ENCODE measurements at places on chromosomes 2 and 18.

GRCh38 chr18:9737006-9737405, 28.9 kb downstream of the RAB31 start:
- no peak for DNase-seq

DNA sequence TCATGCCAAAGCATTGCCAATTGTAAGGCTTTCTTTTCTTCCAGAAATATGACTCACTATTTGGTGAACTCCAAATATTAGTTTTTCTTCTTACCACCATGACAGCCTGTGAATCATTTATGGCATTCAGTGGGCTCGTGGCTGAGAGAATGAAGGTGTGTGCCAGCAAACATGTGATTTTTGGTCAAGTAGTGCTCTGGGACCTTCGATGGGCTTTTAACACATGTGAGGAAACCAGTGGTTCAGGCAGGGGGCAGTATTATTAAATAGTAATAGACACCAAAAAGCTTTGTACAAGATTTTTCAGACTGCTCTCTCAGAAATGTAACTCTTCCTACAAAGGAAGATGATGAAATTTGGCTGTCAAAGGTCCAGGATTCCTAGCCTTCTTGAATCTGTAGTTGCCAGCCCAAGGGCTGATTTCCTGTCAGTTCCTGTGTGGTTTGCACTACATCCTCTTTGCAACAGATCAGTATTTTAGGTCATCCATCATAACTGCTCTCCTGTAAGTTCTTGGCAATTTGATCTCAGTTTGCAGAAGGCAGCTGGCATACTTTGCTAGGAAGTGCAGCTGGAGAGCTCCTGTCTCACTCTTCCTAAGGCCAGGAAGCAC, 64.3 kb downstream of the BABAM2 start:
- DNase-seq, result peak; percentile 3

DNA sequence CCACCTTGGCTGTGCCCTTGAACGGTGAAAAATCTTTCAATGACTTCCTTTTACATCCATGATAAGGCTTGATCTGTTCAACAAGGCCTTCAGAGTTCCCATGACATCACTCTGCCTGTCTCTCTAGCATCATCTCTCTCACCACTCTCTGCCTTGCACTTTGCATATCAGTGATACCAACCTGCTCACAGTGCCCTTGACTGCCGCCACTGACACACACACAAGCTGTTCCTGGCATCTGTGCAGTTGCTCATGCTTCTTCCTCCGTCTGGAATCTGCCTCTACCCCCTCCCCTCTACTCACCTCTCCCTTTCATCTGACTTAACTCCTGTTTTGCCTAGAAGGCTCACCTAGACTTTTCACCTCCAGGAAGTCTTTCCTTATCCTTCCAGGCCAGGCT, 79.1 kb upstream of the SEC11C start:
- no peak for DNase-seq

GRCh38 chr2:170341684-170342623, 164.0 kb downstream of the MYO3B start:
- no peak for DNase-seq

DNA sequence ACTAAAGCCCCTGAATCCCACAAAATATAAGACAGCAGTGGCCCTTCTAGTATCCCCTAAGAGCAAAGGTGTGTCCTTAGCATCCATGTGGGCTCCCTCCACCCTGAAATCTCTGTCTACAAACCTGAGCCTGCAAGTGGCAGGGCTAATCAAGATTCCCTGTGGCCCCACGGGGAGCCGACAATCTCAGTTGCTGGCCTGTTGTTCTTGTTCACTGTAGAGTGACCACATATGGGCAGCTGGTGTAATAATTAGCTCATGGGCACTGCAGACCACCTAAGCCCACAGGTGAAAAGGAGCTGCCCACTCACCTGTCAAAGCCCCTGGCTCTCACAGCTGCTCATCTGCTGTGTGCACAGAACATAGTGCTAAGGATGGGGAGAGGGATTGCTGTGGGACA, 102.3 kb downstream of the MRO start:
- no peak for DNase-seq

DNA sequence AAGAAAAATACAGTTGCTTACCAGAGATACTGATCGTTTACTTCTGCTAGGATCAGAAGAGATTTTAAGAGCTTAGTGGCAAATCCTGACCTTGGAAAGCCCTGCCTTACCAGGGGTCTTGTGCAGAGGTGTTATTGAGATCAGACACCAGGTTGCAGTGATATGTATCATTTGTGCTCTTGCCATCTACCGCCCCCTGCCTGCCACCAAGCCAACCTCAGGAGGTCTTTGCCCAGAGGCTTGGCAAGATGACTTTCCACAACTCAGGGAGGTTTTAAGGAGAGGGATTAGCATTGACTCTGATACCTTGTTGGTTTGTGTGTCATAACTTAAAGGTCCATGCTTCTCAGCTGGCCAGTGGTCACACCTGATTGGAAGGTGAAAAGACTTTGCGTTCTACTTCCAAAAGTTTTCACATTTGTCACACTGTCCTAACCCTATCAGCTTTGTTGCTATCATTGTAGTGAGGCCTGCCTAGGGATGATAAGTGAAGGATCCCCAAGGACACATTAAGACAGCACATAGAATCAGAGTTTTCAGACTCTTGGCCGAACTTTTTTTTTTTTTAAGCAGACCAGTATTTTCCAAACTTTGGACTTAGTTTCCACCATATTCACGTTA, 46.2 kb upstream of the MGAT5 start:
- DNase-seq, result peak; percentile 53

- DNase-seq, result peak; percentile 12
These were observed 136.7 kb downstream of the TMEM247 start for GRCh38 chr2:46615986-46616485.

DNA sequence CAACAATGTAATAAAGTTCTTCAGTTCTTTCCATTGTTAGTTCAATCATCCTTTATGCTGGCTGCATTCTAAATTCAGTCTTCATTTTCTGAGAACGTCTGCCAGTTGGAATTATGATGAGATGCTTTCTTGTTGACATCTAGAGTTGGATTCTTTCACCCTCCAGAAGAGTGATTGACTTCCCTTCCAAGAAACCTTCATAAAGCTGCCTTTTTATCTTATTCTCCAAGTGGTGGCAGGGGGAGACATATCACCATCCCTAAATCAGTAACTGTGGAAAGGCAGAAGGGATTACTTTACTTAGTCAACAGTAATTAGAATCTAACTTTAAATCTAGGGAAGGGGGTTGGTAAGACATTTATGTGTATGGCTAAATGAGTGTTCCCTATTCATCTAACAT, 86.8 kb upstream of the GULP1 start:
- DNase-seq, result no peak

DNA sequence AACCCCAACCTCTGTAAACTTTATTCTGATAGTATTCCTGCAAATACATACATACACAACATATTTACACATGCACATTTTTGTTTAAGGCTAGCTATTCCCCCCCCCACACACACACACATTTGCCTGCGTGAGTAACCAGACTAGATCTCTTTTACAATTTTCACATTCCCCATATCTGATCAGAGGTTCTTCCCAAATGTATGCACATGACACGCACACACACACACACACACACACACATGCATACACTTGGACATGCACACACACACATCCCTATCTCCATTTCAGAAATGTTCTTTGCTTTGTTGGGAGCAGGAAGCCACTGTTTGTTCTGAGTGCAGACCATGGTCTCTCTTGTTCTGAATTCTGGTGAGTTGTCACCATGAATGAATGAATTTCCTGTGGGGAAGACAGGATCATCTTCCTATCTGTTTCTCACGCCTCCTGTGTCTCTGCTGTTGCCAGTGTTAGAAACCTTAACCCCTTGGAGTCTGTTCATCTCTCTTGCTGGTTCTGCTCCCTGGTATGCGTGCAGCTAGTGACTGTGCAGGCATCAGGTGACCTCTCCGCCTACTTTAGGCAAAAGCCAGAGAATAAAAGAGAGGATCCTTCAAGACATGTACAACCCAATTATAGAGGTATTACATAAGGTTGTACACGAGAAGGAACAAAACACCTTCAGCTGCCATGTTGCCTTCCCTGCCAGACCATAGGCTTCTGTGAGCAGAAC, 251.0 kb upstream of the RAB12 start:
- DNase-seq, result no peak

GRCh38 chr2:117957616-117958015, 56.3 kb downstream of the CCDC93 start:
- DNase-seq, result no peak

GRCh38 chr2:222730366-222730999, 59.0 kb downstream of the MOGAT1 start:
- DNase-seq, result peak; percentile 13

DNA sequence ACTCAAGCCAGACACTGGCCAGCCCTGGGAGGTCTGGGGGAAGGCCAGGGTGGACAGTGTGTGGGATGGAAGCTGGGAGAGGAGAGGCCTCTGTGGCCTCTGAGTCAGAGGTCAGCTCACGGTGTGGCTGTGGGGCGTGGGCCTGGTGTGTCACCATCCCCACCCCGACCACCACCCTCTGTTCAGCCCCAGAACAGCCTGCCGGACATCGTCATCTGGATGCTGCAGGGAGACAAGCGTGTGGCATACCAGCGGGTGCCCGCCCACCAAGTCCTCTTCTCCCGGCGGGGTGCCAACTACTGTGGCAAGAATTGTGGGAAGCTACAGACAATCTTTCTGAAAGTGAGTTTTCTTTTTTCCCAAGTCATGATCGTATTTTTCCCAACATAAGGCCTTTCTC, 110.5 kb downstream of the DYSF start:
- no peak for DNase-seq

GRCh38 chr18:74288041-74288440, 3.7 kb downstream of the CYB5A start:
- DNase-seq, result no peak

- DNase-seq, result no peak
These were observed 159.6 kb upstream of the SMAD2 start for GRCh38 chr18:48090021-48090420.

DNA sequence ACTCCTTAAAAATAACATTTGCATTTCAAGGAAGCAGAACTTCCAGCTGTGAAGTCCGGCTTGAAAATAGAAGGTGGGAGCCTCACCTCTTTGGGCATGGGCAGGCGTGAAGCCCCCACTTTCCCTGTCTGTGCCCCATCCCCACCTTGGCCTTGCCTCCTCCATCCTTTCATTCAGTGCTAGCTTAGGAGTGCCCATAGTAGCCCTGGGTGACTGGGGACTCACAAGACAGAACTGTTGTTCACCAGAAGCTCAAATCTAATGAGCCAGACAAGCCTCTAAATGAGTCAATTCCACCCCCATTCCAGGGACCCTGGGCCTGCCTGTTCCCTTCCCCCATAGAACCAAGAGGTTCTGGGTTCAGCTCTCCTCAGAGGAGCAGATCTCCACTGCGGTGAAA, 20.0 kb downstream of the SPATA3 start:
- DNase-seq, result no peak

DNA sequence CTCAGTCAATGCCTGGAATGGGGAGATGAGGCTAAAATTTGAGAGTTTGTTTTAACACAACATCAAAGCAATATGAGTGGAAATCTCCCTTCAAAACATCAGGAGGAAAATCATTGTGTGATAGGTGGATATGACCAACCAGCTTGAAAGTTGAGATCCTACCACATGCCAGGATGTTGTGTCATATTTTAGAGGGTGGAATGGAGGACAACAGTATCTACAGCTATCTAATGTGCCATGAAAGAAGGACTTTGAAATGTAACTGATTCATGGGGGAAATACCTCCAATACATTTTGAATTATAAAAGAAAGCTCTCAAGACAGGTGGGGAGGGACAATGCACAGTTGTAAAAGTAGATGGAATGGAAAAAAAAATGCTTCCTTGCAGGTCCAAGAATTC, 87.8 kb downstream of the SP100 start:
- no peak for DNase-seq

DNA sequence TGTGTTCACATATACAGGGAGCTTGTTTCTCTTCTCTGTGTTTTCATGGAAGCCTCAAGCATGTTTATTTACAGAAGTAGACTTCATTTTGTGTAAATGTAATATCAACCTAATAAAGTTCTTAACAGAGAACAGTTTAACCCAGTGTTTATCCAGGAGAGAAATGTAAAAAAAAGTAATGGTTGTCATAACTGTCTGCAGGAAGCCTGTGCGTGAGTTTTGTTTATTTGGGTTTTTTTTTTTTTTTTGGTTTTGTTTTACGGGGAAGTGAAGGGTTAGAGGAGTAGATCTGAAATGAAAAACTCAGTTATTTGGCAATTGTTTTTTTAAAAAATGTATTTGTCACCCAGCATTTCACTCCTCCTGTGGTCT, 124.7 kb downstream of the RAPGEF4 start:
- DNase-seq, result no peak

GRCh38 chr2:75431276-75431675, 129.5 kb downstream of the EVA1A start:
- DNase-seq, result no peak

All from germinal center (tissue), 1 donor.